T-helper 2 cell treated with Interferon-gamma antibody and Interleukin-4, amounts not matched to agents 5 μg/mL and 100 μg/mL, for 36 hours (primary cell): ENCODE measurements at places on chromosomes 3 and 15.

DNA sequence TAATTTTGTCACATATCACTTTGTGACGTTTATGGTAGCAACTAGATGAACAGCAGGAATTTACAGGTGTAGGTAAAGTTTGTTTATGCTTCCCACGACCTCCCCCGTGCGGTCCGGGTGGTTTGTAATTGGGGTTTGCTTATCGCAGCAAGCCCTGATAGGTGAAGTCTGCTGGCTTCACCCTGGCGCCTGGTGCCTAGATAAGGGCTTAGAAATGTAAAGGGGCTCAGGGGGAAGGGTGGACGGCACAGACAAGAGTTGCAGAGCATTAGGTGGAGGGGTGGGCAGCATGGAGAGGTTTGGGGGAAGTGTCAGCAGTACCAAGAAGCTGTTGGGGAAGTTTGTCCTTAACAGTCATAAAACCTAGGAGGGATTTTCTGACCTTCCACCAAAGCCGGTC, 108.1 kb upstream of the RNF7 start:
- no peak for DNase-seq

DNA sequence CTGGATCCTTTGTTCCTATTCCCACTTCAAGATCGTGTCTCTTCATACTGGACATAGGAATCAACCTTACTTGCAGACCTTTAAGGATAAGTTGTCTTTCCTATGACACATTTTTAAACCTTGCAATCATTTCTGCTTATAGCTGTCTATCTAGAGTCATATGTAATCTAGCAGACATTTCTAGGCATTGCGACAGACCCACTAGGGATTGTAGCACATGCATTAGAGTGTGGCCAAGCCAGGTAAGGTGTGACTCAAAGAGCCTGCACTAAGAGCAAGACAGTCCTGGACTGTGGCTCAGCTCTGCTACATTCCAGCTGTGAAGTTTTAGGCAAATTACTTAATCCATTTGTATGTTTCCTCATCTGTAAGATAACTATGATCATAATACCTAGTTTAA, 38.8 kb upstream of the BFSP2 start:
- no peak for DNase-seq

GRCh38 chr3:46892285-46893145, 15.0 kb downstream of the PTH1R start:
- no peak for DNase-seq

DNA sequence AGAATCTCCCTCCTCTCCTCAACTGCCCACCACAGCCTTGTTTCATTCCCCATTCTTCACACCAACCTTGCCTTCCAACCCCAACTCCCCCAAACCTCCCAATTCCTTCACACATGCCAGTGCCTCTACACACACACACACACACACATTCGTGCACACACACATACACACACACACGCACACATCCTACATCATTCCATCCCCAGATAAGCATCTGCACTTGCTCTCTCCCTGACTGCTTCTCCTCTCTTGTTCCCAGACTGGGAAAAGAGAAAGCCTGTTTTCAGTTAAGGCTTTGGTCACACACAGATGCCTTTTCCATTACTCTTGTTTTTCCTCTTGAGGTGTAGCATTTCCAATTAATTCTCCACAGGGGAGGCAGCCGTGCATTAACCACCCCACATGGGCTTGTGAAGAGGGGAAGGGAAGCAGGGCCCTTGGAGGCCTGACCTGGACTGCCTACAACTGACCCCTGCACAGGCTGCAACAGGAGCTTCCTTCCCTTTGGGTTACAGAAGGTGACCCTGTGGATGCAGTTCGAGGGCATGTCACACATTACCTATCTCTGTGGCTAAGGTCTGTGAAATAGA, 32.0 kb upstream of the BOC start:
- DNase-seq = no peak

- peak; percentile 22 for DNase-seq
Measured at GRCh38 chr3:89098964-89099585, 8.3 kb upstream of the EPHA3 start.

DNA sequence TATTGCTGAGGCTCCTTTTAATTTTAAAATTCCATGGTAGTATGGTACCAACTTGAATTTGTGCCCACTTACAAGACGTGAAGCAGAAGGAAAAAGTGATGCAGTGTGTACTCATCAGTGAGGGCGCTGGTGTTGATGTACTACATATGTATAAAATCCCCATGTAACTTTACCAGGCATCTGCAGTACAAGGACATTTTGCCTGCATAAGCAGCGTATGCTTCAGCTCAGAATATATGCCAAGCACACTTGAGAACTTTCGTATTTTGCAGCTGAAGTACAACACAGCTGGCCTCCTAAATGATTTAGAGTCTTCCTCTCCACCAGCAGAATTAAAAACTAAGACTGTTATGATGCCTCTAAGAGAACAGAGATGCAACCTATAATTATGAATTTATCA, 108.9 kb downstream of the RYR3 start:
- no peak for DNase-seq

DNA sequence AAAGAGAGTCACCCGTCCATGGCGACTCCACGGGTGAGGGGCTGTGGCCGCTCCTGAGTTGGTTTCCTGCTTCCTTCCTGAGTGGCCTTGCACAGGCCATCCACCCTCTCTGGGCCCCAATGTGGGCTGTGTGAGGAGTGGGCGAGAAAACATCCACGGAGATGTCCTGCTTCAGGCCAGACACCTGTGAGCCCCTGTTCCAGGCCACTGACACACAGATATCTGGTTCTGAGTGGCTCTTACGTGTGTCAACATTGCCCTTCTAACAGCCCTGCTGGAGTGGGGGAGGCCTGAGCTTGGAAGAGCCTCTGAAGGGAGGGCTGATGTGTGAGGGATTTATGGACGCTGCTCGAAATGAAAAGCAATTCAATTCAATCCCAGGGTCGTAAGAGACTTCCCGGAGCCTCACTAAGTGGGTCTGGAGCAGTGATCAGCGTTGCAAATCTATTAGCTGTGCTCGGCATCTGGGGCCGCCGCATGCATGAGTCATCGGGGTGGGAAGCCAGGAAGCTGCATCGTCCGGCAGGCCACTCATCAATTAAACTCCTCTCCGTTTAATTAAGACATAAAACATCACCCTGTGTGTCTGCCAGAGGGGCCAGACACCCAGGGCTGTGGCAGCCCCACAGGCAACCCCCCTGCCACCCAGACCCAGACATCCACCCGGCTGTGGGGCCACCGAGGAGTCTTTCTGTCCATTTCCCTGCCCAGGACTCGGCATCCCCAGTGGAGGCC, 20.0 kb upstream of the PRR23E start:
- no peak for DNase-seq

DNA sequence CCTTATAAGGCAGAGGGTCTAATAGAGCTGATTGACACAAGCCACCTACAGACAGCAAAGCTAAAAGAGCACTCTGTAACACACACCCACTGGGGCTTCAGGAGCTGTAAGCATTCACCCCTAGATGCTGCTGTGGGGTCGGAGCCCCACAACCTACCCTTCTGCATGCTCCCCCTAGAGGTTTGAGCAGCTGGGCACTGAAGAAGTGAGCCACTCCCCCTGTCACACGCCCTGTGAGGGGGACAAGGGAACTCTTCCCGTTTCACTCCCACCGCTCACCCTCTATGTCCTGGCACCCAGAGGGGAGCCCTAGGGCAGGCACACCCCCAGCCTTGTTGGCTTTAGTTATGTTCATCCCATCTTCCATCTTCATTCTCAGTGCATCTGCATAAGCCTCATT, 9.4 kb upstream of the CSTA start:
- no peak for DNase-seq

- no peak for DNase-seq
Measured at GRCh38 chr15:27046880-27047279, 75.9 kb downstream of the GABRG3 start.

GRCh38 chr3:27758083-27758482, 36.0 kb upstream of the EOMES start:
- peak; percentile 50 for DNase-seq

DNA sequence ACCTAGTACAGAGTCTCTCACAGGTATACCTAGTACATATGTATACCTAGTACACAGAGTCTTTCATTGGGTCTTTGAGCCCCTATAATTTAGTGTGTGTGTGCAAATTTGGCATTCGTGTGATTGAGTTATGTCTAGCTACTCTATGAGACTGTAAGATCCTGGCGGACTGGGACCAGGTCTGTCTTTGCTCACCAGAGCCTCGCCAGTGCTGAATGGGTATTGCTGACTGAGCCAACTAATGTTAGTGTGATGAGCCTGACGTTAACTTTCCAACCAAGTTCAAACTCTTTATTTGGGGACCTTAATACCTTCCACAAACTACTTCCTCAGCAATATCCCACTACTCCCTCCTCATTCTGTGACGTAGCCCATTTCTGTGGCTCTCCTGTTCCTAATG, 35.6 kb downstream of the SETMAR start:
- DNase-seq = no peak

DNA sequence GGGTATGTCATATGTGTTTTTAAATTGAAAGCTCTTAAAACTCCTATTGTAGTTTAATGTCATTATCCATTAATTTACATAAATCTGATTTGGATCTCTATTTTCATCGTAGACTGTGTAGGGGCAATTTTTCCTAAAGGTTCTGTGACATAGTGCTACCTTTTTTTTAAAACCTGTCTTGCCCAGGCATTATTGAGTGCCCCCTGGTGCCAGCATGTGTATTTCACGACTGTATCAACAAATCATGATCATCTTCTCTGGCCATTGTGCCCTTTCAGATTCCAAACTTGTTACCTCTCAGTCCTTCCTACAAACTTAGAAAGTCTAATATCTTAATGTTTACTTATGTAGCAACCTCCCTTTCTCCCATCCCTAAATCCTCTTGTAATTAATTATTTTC, 97.2 kb upstream of the FLNB start:
- no peak for DNase-seq

- no peak for DNase-seq
Measured at GRCh38 chr15:52144656-52145178, 32.1 kb upstream of the BCL2L10 start.

- no peak for DNase-seq
Measured at GRCh38 chr3:167521006-167521355, 47.1 kb upstream of the SERPINI2 start.

- DNase-seq = no peak
Measured at GRCh38 chr3:72950801-72951200, 45.8 kb upstream of the PPP4R2 start.

- no peak for DNase-seq
Measured at GRCh38 chr15:76964157-76964556, 30.8 kb upstream of the PSTPIP1 start.

DNA sequence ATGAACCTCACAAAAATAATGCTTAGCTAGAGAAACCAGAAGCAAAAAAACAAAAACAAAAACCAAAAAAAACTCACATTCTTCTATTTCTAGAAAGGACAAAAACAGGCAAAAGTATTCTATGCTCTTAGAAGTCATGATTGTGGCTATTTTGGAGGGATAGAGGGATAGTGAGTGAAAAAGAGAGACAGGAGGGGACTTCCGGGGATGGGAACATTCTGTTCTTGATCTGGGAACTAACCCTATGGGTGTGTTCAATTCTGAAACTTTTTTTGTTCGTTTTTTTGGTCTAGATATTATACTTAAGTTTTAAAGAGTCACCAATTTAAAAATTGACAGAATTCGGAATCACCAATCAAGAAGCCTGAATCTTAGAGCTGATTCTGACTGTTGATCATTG, 120.0 kb upstream of the TPM1 start:
- no peak for DNase-seq

- DNase-seq = no peak
Measured at GRCh38 chr15:85037641-85038040, 56.0 kb downstream of the PDE8A start.

GRCh38 chr3:172549144-172549543, 25.9 kb upstream of the TNFSF10 start:
- DNase-seq = no peak

- no peak for DNase-seq
Measured at GRCh38 chr3:105984837-105985236, 116.0 kb upstream of the CBLB start.

- no peak for DNase-seq
Measured at GRCh38 chr3:144106970-144107369, 135.3 kb downstream of the DIPK2A start.

DNA sequence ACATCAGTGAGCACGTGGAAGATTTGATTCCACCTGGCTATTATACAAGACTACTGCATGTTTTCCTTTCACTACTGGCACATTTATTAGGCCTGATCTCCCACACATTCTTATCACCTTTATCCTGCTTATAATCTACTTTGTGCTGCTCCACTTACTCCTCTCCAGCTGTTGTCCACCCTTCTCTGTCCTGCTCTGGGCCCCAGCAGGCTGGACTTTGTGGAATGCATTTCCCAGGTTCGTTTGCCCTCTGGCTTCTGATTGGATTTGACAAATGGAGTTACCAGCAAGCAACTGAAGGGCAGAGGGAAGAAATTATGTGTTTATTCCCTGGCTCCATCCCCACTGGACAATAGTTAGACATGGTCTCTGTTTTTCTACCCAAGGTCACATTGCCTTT, 75.5 kb downstream of the DCLK3 start:
- no peak for DNase-seq

DNA sequence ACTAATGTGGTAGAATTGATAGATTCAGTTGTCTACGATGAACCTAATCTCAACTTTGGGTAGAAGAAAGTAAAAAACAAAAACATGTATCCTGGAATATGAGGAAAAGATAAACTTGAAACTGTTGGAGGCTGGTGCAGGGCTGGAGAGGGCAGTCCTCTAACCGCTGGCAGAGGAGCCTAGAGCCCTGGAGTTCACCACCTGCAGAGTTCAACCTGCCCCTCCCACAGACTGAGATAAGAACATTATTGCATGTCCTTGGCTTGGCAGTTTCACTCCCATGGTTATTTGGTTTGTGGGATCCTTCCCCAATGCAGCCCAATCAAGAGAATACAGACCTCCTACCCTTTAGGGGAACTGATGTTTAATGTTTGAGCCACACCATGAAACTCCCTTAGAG, 53.2 kb upstream of the GATM start:
- DNase-seq = no peak

DNA sequence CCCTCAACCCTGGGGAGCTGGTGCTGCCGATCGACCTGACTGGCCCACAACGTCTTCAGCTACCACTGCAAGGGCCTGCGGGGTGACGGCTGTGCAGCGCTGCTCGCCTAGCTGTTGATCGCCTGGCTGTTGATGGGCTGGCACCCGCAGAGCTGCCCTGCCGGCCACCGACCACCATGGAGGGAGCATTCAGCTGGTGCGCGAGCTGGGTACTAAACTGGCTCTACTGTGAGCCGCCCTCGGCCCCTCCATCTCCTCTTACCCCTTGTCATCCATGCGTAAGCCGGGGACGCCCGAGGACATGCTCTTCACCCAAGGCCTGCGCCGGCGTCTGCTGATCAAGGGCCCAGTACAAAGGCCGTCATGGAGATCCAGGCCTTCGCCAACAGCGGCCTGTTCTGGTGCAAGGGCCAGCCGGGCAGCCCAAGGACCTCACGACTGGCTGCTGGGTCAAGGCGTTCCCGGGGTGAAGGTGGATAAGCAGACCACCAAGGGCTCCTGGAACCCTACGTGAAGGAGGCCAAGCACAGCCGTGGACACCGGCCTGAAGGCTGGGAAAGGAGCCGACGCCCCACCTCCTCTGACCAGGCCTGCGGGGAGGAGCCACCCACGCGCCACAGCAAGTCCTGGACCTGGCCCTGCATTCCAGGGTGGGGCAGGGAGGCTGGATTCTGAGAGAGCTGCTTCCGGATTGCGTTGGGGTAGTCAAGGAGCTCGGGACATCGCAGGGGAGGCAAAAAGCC, 46.9 kb downstream of the SFMBT1 start:
- no peak for DNase-seq

GRCh38 chr3:156140001-156140595, 19.7 kb downstream of the KCNAB1 start:
- DNase-seq = no peak

GRCh38 chr3:43288366-43288765, 2.0 kb downstream of the SNRK start:
- DNase-seq = no peak
